Central memory CD4-positive, alpha-beta T cell (primary cell): ENCODE measurements at places on chromosomes 2 and 18.

DNA sequence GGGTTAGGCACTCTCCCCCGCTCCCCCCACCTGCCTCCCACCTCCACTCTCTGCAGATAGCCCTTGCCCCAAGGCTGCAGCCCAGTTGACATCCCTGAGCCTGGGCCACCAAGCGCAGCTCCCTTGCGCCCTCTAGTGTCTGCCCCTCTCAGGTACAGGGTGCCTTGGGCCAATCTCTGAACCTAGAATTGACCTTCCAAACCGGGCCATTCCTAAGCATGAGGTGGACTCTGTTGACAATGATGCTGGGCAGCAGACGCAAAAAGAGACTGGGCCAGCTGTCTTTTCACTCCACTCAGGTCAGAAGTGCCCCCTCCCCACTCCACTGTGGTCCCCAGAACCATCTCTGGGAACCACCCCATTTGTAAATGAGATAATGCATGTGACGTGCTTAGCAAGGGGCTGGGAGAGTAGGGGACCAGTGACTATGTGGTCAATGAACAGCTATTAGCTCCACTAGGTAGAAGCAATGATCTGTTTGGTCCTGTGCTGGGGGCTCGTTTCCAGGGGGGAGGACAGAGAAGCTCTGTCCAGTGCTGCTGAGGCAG is 43.3 kb upstream of the PLB1 start:
- peak; percentile 56 for DNase-seq

- no peak for DNase-seq
These were observed 348.9 kb downstream of the RND3 start for GRCh38 chr2:150138587-150138986.

DNA sequence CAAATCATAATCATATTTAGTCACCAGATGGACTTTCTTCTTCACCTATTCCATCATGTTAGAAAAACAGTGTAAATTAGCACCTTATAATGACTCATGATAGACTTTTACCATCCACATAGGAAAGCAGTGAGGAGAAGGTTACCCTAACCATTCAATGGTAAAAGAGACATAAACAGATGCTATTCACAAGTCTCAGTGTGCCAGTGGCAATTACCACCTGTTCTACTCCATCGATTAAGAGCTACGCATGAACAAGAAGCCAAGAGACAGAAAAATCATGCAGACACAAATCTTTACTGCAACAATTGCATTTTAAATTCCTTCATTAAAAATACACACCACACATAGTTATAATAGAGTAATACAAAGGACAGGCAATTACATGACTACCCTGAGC is 106.7 kb upstream of the CHAC2 start:
- DNase-seq, result no peak

DNA sequence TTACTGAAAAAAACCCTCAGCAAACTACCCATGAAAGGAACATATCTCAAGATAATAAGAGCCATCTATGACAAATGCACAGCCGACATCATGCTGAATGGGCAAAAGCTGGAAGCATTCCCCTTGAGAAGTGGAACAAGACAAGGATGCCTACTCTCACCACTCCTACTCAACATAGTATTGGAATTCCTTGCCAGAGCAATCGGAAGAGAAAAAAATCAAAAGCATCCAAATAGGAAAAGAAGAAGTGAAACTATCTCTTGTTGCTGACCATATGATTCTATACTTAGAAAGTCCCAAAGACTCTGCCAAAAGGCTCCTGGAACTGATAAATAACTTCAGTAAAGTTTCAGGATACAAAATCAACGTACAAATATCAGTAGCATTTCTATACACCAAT is 40.6 kb upstream of the MSTN start:
- DNase-seq, result no peak

DNA sequence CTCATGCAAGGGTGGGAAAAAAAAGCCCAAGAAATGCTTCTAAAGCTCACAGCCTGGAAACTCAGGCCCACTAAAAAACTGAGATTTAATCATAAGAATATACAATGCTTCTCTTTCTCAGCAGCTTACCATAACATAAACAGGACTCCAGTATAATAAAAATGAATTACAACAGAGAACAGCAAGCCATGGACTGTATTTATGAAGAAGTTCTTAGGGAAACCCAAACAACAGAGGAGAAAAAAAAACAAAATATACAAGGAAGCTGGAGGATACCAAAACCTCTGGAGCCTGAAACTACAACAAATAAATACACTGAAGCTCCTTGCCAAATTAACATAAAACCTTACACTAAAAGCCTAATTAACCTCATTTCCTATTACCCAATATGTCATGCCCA is 187.8 kb downstream of the RDH14 start:
- DNase-seq, result no peak

DNA sequence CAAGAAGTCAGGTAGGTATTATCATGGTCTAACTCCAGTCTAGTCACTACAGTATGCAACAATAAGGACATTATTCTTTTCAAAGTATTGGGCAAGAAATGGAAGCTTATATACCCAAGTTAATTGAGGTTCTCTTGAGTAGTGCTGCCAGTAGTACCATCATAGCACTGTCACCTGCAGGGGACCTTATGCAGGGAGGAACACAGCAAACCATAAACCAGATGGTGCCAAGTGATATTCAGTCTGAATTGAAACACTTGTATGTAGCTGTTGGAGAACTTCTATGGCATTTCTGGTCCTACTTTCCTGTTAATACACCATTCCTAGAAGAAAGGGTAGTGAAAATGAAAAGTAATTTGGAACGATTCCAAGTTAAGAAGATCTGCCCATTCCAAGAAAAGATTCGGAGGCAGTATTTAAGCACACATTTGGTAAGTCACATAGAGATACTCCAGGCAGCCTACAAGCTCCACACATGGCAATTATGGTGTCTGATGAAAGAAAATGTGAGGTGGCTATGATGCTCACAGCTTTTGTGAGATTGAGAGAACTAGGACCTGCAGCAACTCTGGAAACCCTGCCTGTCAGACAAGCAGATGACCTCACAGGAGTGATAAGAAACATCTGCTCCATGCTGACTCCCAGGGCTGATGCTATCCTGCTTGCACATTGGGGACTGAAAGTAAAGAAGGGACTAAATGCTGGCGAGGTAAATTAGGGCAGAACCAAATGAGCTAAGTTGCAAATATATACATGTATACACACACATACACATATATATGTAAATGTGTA is 174.7 kb downstream of the MC4R start:
- DNase-seq, result no peak

GRCh38 chr2:185859506-185859905 is 120.9 kb downstream of the FSIP2 start:
- DNase-seq, result no peak

DNA sequence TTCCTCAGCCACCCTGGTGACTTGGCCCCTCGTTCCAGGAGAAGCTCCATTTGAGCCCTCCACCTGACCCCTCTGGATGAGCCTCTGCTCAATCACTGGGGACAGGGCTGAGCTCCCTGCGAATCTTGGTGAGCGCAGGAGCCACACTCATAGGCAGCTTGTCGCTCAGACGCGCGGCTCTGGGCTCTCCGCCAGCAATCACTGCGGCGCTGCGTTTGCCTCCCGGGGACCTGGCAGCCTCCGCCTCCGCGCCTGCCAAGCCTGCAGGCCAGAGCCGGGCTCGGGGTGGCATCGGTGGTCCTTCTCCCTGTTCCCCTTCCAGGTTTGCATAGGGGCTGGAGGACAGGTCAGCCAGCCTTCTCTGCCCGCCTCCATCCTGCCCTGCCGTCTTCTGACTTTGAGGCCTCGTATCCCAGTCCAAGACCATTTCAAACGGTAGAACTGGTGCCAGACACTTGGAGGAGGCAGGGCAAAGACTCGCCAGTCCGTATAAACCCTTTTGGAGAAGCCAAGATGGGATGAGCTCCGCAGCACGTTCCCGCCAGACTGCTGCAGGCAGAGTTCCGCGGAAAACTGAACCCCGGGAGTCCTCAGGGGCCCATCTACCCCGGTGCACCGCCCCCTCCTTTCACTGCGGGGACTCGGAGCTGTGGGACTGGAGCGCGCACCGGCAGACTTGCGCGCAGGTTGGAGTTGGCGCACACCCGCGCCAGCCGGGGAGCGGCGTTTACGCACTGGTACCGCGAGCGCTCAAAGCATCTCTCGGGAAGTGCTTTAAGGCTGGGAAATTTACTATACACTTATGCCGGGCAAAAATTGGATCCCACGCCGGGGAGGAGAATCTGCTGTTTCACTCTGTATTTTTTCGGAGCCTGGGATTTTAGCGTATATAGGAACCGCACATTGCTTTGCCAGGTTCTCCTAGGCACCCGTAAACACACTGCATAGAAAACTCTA is 1.1 kb upstream of the TACR1 start:
- no peak for DNase-seq

DNA sequence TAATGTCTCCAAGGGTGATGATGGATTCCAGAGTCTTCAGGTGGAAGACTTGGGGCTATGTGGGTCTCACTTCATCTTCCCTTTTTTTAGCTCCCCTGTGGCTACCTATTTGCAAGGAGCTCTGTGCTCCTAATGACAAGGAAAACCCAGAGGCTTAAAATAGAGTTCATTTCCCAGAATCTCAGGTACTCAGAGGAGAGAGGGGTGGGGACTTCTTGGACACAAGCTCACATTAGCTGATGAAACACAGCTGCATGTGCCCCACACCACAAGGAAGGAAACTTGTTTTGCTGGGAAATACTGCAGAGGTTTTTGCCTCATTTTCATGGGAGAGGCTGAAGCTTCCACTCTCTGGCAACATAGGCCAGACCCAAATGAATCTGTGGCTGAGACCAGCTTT is 138.6 kb upstream of the SLC1A4 start:
- DNase-seq, result no peak

DNA sequence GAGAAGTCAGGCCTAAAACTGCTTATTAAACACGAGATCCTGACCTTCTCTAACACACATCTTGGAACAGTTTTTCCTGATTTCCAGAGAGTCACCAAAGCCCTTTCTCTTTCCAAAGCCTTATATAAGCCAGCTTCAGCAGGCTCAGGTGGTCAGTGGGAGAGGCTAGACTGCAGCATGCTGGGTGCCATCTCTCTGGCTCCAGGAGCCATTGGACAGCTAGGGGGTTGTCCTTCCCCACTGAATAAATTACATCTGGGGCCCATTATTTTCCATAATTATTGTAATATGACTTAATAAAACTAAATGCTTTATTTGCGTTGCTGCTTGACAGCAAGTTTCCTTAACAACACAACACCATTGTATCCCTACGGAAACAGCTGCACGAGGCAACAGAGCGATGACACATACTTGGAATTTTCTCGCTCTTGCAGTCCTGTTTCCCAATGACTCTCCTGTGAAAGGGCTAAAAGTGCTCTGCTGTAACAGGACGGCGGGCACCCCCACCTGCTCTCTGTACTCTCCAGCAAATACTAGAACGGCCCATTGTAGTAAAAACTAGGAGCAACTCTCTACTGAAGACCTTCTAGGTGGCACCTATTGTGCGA is 160.6 kb downstream of the RNF144A start:
- no peak for DNase-seq
